ENCODE measurements at places on chromosomes 5 and 9.

DNA sequence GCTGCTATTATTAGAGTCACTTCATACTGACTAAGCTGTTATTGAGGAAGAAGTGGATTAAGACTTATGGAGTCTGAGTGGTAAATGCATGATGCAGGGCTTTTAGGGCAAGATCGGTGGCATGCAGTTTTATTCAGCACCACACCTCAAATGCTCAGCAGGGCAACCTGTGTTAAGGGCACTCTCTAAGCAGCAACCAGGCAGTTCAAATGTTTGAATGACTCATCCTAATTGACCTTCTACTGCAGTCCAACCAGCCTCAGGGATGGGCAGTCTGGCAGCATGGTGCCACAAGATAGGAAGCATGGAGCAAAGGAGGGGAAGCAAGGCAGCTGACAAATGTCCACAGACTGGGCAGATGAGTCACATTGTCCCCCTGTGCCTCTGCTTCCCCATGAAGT, 80.2 kb upstream of the MIER3 start:
- DNase-seq: peak; percentile 40

DNA sequence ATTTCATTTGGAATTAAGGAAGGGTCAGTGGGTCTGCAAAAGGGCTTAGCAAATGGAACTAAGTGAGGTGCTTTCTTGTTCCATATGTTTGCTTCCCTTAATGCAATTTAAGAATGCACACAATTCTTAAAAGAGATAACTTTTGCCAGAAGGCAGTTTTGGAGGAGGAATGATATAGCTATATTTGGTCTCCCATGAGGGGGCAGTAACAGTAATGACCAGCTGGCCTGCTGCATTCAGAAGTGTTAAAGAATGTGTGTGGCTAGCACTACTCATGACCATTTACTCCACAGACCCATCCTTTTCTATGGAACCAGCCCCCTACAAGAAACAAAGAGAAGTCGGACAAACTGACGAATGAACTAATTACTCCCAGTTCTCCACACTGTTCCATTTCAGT, 638.9 kb downstream of the RAB3C start:
- DNase-seq: peak; percentile 39

DNA sequence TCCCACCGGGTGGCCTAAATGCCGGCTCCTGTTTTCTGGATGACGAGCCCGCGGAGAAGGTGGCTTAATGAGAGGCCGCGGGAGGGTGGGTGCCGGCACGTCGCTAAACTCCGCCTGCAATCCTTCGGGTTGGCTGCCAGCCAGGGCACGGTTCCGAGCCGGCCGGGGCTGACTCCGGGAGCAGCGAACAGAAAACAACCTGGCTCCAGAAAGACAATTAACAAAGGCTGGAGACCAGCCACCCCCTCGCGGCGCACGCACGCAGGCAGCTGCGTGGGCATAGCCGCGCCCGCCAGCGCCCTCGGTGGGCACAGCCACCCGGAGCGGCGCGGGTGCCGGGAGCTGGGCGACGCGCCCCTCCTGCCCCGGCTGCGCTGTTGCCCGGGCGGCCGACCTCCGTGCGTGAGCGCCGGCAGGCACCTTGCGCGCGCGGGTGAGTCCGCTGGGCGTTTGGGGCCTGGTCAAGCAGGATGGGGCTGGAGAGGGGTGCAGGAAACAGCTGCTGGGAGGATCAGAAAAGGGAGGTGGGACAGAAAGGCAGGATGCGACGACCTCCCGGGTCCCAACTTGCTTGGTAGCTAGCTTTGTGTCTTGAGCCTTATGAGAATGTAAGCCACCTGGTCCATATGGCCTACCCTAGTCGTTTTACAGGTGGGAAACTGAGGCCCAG, at the start of gene ARHGEF37:
Gene ARHGEF37 (plus strand): TSS at position 307 of the 670 bp plus-strand sequence. CDS start 16,272 bp downstream, outside the sequence.
- DNase-seq: peak; percentile 89

DNA sequence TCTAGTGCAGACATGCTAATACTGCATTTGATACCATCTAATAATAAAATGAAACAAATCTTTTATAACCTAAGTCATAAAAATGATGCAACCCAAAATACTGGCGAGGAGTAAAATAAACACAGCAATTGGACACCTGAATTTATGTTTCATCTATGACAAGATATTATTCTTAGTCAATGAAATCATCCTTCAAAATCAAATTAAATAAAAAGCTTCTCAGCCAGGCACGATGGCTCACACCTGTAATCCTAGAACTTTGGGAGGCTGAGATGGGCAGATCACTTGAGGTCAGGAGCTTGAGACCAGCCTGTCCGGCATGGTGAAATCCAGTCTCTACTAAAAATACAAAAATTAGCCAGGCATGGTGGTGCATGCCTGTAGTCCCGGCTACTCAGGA, 179.0 kb downstream of the TMEM232 start:
- no peak for DNase-seq

- DNase-seq: peak; percentile 77
These were observed 86.8 kb downstream of the NSUN2 start for GRCh38 chr5:6545770-6546690.

DNA sequence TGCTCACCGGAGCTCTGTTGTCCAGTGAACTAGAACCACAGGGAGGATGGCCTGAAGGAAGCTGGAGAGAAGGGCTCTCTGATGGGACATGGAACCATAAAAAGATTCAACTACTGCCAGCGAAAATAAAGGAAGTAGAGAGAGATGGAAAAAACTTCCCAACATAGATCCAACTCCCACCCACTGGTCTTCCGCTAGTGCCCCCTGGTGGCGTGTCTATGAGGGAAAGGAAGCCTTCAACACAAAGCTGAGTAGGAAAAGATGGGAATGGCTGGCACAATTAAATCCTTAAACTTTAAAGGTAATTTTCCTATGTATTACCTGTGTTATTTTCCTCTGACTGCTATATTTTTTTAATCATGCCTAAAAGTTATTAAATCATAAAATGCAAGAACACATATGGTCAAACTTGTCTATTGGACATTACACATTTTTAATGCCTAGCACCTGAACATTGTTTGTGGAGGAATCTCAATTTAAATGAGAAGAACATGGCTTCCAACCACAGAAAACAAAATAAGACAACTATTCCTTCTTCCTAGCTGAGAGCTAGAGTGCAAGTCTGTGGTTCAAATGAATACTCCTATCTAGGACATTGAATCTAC, 51.5 kb downstream of the CEP120 start:
- peak; percentile 68 for DNase-seq

DNA sequence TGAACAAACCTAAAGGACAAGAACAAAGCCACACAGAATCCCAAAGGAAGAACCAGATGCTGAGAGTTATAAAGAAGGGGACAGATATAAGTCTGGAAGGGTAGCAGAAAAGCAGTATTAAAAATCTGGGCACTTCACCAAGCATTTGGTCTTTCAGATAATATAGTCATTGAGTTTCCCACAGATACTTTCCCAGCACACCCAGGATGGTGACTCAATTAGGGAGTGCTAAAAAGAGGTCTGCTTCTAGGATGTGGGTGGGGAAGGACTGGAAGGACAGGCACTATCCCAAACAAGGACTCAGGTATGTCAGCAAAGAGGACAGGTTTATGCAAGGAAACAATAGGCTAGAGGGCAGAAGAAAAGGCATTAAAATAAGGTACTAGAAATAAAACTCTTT, 59.3 kb downstream of the DIAPH1 start:
- peak; percentile 8 for DNase-seq

DNA sequence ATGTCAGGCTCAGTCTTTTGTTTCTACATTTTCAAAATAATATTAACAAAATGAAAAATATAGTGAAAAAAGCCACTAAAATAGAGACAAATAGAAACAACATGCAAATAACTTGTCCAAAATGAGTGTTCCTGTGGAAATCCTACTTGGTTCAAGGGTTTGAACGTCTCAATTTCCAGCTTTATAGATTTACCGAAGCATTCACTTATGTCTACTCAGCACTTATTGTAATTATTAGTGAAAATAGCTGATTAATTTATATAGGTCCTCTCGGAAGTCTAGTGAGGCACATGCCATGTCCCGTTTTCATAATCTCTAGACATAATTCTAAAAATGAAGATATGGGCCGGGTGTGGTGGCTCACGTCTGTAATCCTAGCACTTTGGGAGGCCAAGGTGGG, 99.9 kb upstream of the NFIB start:
- DNase-seq: no peak

DNA sequence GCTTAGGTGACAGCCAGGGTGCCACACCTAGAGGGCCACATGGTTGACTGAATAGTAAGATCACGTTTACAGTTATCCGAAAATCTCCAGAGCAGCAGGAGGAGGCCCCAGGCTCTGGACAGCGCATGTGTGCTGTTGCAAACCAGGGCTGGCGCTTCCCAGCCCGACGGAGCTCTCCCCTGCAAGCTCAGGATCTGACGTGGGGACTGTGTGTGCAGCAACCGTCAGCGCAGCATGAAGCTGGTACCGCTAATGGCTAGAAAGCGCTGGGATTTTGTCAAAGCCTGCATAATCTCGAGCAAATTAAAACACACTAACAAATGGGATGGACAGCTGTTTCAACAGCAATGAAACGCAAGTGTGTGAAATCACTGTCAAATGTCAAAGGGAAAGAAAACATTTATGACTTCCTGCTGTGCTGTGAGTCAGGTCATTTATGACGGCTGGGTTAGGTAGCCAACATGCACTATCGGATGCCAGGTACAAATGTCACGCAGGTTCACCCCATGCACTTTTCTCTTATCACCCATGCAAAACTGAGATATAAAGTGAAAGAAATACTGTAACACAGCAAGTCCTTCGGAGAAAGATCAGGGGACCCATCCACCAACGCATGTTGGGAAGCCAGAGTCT, 7.5 kb downstream of the SURF4 start:
- peak; percentile 98 for DNase-seq

- DNase-seq: no peak
These were observed 16.5 kb upstream of the SMIM32 start for GRCh38 chr5:136209346-136209910.

GRCh38 chr5:173917788-173918786, 29.9 kb downstream of the CPEB4 start:
- peak; percentile 95 for DNase-seq

GRCh38 chr9:110255463-110256379, 586 bp downstream of the TXN start:
- DNase-seq: peak; percentile 84

DNA sequence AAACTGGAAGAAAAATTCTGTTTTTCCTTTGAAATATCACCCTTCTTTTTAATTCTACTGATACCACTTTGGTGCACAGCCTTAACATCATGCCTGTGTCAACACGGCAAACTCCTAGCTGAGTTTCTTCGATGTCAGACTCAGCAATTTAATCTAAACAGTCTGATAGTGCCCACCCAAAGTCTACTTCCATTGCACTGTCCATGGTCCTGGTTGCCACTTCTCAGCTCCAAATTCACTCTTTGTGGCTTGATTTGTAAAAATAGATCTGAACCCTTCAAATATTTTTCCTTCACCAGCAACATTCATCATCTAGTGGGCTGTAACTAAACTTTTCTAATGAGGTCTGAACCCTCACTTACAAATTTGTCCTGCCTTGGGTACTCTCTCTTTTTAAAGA, 107.8 kb downstream of the NUDT12 start:
- no peak for DNase-seq

DNA sequence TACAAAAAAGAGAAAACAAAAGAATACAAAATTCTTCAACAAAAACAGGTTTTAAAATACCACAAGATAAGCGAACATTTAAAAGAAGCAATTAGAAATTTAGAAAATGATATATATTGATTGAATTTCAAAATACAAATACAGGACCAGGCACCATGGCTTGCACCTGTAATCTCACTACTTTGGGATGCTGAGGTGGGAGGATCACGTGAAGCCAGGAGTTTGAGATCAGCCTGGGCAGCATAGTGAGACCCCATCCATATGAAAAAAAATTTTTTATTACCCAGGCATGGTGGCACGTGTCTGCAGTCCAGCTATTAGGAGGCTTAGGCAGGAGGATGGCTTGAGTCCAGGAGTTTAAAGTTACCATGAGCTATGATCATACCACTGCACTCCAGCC, 109.9 kb upstream of the SLC30A5 start:
- no peak for DNase-seq

- no peak for DNase-seq
These were observed 69.2 kb upstream of the ARL15 start for GRCh38 chr5:54379590-54379989.

DNA sequence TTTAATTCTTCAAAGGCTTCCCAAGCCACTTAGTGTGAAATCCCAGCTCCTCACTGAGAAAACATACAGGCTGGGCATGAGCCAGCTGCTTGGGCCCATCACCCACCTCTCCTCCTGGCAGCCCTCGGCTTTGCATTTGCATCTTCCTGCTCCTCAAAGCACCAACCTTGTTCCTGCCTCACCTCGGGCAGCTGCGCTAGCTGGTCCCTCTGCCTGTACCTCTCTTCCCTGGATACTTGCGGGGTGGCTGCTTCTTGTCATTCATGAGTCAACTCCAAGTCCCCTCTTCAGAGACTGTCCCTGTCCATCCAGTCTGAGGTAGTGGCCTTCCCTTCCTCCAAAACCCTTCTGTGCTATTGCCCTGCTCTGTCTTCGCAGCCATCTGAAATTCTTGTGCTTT, 116.1 kb upstream of the CXCL14 start:
- DNase-seq: no peak

DNA sequence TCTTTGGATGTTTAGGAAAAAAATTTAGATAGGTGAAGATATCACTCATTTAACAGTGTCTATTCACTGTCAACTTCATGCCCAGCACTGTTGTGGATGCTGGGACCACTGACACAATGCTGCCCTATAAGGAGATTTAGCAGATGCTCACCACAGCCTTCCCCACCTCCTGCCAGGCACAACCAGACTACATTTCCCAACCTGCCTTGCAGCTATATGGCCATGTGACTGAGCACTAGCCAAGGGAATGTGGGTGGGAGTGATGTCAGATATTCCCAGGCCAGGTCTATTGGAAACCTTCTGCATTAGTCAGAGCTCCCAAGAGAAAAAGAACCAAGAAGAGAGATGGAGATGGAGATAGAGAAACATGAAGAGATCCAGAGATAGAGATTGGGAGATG, 302.6 kb upstream of the TAS2R1 start:
- peak; percentile 5 for DNase-seq

GRCh38 chr9:35854091-35854762, 16.0 kb downstream of the OR13J1 start:
- DNase-seq: no peak

- peak; percentile 15 for DNase-seq
These were observed 16.6 kb downstream of the OTULINL start for GRCh38 chr5:14598225-14598624.

- peak; percentile 37 for DNase-seq
These were observed 5.4 kb downstream of the ELL2 start for GRCh38 chr5:95956021-95956899.

- DNase-seq: no peak
These were observed 16.0 kb downstream of the FAM174A start for GRCh38 chr5:100551183-100551582.

- no peak for DNase-seq
These were observed 8.9 kb downstream of the PLPPR1 start for GRCh38 chr9:101037430-101037829.

All from NCI-H69 (cell line).